ENCODE measurements at places on chromosomes 13 and 19.

- no peak for DNase-seq
These were observed 197.1 kb downstream of the NDFIP2 start for GRCh38 chr13:79678100-79678499.

DNA sequence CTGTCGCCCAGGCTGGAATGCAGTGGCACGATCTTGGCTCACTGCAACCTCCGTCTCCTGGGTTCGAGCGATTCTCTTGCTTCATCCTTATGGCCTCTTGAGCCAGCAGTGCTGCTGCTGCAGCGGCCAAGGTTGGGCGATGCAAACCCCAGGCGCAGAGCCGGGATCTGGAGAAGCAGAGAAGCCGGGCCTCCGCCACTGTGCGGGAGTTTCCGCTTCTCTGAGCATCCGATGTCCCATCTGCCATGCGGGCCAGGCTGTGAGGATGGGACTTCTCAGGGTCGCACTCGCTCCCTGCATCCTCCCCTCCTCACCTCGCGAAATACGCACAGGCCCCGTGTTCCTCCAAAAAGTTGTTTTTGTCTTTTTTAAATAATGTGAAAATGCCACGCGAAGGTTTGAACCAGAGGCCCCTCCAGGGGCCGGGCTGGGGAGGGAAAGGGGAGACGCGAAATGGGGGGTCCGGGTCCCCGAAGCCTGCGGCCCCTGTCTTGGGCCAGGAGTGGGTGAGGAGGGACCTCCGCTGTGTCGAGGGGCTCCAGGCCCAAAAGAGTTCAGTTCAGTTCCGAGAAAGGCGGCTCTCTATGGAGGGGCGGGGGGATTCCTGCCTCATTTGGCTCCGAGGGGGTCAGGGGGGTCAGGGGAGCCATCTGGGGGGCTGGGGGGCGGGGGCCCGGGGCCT lies 15.9 kb downstream of the CYTH2 start:
- DNase-seq: no peak

DNA sequence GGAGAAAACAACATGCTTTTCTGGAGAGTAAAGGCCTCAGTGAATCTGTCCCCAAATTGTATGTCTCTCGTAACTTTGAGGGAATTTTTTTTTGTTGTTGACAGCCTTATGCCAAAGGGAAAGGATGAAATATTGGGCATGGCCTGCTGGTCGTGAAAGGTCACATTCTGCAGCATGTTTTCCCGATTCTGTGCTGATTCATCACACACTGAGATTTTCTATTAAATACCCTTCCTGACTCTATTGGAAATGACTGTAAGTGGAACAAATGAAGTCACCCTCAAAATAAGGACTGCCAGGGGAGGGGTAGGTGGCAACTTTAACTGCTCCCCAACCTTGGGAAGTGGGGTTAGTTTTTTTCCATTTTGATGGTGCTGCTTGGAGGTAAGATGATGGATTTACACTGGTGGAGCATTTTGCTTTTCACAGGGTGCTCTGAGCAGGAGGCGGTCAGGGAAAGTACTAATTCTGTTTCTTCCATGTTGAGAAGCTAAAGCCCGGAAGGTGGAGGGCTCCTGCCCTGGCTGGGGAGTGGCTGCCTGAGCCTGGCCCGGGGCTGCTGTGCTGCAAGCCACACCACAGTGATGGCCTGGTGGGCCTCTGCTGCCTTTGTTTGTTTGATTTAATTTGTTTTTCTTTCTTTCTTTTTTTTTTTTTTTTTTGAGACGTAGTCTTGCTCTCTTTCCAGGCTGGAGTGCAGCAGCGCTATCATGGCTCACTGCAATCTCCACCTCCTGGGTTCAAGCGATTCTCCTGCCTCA lies 116.8 kb upstream of the SPATA13 start:
- no peak for DNase-seq

GRCh38 chr19:37994823-37995130 lies 87.8 kb downstream of the SIPA1L3 start:
- no peak for DNase-seq

- peak; percentile 64 for DNase-seq
These were observed 10.6 kb upstream of the PNMA8A start for GRCh38 chr19:46481947-46482346.

GRCh38 chr19:54266133-54266532 lies 9.1 kb upstream of the LILRB5 start:
- peak; percentile 42 for DNase-seq

DNA sequence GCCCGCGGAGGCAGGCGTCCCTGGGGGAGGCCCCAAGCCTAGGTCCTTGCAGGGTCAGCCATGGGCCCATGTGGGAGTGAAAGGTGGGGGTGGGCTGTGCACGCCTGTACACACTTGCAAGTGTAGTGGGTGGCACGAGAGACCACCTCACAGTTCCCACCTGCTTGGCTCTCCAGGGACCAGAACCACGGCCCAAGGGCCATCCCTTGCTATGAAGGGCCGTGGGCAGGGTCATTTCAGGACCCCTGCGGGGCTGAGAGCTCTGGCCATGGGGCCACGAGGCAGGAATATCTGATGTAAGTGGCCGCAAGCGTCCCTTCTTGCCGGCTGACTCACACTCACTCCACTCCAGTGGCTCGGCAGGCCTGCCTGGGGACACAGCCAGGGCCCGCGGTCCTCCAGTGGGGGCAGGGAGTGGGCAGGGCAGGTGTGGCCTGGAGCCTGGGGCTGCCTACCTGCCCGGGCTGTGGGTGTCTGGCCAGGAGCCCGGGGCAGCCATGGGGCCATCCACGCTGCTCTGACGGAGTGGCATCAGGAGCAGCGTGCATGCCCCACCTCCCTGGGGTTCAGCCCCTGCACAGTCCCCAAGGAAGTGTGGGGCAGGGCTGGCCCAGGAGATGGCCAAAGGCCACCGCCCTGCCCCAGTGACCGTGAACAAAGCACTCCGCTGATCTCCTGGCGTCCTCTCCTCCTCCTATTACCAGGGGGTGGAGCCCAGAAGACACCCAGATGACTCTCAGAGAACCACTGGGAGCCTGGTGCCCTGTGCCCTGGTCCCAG lies 8.6 kb upstream of the MKNK2 start:
- peak; percentile 62 for DNase-seq

- no peak for DNase-seq
These were observed 493 bp upstream of the PDE4A start for GRCh38 chr19:10419646-10420443.

GRCh38 chr13:105342281-105342820 lies 1193.1 kb downstream of the EFNB2 start:
- no peak for DNase-seq

DNA sequence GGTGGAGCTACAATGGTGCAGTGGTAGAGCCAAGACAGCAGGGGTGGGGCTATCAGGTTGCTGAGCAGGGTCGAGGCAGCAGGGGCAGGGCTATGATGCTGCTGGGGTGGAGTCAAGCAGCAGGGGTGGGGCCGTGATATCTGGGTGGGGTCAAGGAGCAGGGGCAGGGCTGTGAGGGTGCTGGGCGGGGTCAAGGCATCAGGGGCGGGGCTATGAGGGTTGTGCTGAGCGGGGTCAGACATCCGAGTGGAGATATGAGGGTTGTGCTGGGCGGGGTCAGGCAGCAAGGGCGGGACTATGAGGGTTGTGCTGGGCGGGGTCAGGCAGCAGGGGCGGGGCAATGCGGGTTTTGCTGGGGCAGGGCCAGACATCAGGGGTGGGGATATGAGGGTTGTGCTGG lies 14.7 kb downstream of the HCN2 start:
- DNase-seq: no peak

DNA sequence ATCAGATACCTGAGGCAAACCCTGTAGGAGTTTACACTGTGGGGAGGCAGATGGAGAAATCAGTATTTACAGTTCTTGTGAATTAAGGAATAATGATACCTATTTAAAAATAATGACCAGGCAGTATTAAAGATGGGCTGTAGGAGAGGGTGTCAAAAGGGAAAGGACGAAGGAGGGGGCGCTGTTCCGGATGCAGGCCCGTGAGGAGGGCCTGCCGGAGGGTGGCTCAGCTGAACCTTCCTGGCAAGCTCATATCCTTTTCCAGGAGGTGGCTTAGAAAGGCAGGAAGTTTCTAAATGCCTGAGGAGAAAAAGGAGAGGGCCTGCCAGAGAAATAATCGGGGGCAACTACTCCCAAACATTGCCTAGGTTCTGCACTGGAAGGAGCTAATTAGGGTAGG lies 46.6 kb downstream of the MBNL2 start:
- no peak for DNase-seq

DNA sequence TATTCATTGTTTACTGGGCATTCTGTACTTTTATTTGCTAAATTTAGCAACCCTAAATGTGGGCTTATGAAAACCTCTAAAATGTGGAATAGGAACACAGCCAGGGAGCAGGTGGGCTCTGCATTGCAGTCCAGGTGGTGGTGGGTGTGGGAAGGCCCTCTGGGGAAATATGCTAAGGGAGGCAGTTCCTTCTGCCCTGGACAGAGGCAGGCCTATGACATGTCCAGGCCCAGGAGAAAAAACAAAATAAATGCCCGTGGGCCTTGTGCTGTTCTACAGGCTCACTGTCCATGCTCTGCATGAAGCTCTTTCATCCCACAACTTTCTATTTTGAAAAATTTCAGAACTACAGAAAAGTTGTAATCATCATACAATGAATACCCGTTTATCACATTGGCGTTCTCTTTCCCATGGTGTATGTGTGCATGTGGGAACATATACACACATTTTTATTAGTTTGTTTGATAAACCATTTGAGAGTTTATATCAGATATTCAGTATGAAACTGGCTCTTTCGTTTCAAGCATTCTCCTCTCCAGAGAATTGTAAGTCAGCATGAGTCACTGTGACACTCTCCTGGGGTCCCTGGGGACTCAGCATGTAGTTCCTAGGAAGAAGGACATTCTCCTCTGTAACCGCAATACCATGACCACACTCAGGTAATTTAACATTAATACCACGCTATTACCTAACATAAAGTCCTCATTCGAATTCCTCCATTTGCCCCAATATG lies 505.3 kb downstream of the COG6 start:
- DNase-seq: no peak

DNA sequence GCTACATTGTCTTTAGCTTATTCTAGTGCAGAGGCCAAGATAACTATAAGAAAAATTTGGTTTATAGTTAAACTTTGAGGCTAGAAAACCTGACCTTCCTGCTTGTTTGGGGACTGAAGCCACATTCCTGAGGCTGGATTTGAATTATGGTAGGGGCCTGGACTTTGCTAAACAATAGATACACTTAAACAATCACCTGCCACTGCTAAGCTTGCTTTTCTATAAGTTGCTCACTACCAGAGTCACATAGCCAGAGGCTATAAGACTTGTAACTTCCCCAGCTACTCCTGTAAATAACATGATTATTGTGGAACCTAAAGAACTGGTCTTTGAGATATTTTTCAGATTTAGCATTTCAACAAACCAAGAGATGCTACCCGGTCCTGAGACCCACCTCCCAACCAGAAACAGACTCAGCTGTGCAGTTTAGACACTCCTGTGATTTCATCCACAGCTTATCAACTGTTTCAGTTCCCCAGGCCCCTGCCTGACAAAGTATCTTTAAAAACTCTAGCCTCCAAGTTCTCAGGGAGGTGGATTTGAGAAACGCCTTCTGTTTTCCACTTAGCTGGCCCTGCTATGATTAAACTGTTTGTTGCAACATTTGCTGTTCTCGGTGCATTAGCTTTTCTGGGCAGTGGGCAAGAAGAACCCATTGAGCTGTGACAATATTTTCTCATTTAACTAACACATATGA lies 77.7 kb downstream of the MIPEP start:
- DNase-seq: no peak

GRCh38 chr19:11387162-11388034 lies 3.3 kb upstream of the EPOR start:
- DNase-seq: no peak

GRCh38 chr19:30873691-30874090 lies 475.5 kb downstream of the TSHZ3 start:
- no peak for DNase-seq

- DNase-seq: no peak
These were observed 31.3 kb downstream of the LTBP4 start for GRCh38 chr19:40632311-40633036.

DNA sequence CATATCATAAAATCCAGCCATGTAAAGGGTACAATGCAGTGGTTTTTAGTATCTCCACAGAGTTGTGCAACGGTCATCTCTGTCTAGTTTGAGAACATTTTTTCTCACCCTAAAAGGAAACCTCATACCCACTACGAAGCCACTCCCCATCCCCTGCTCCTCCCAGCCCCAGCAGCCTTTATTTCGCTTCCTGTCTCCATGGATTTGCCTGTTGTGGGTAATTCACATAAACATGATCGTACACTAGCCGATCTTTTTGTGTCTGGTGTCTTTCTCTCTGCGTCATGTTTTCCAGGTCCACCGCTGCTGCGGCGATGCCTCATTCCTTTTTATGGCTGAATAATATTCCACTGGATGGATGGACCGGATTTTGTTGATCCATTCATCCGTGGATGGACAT lies 28.6 kb downstream of the BICRA start:
- no peak for DNase-seq

DNA sequence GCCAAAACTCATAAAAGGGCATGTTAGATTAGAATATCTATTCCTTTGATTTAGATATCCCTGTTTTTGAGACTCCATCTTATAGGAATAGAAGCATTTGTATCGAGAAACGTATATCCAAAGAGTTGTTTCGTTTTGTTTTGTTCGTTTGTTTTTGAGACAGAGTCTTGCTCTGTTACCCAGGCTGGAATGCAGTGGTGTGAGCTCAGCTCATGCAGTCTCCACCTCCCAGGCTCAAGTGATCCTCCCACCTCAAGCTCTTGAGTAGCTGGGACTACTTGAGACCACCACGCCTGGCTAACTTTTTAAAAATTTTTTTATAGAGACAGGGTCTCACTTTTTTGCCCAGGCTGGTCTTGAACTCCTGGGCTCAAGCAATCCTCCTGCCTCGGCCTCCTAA lies 26.6 kb upstream of the ZMYM5 start:
- DNase-seq: no peak

GRCh38 chr13:110407021-110407420 lies 99.9 kb downstream of the COL4A2 start:
- DNase-seq: no peak

DNA sequence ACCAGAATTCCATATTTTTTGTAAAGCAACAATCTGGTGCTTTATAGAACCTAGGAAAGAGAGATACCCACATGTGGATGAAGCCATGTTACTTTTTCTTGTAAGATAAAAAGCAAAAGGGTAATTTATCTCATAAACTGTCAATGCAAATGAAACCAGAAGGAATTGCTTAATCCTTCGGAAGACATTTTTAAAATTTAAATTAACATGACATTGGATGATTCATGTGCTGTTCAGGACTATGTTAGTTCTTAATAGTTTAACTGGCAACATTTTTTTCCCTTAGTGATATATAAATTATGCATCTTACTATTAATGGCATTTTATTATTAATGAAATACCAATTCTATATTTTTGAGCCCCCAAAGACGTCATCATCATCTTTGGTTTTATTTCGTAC lies 25.8 kb upstream of the IGLON5 start:
- DNase-seq: no peak
